Endothelial cell of umbilical vein (primary cell): ENCODE measurements at places on chromosomes 7 and 10. TPM values are rescaled to one million over a fixed set of nuclear protein-coding genes. Genes with fewer than 3 reads are reported as not detected.

PLPP4 gene
- polyA plus RNA-seq: 33.0 and 36.4 TPM in 2 replicates

LBX1 gene
- polyA plus RNA-seq: not detected in 2 replicates

NRG3 gene
- polyA plus RNA-seq: 1.9 and 2.1 TPM in 2 replicates

FOXP2 gene
- polyA plus RNA-seq: 0.25 and 0.37 TPM in 2 replicates

NUTM2D gene
- 1.4 and 1.9 TPM in 2 replicates for polyA plus RNA-seq

TSPAN13 gene
- 8.3 and 13.3 TPM in 2 replicates for polyA plus RNA-seq

CCDC172 gene
- polyA plus RNA-seq: not detected in 2 replicates
